Skin of body (tissue), 3 donors: ENCODE measurements at places on chromosomes 7 and 10. TPM values are rescaled to one million over a fixed set of nuclear protein-coding genes. Genes with fewer than 3 reads are reported as not detected.
A peak's percentile ranks its signal among the peaks of the same experiment; 100 is the strongest.

DNA sequence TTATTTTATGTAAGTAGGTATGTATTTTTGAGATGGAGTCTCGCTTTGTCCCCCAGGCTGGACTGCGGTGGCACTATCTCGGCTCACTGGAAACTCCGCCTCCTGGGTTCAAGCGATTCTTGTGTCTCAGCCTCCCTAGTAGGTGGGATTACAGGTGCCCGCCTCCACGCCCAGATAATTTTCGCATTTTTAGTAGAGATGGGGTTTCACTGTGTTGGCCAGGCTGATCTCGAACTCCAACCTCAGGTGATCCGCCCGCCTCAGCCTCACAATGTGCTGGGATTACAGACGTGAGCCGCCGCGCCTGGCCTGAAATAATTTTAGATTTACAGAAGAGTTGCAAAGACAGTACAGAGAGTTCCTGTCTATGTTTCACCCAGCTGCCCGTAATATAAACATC lies 37.5 kb downstream of the PFKFB3 start:
- DNase-seq, result no peak

DNA sequence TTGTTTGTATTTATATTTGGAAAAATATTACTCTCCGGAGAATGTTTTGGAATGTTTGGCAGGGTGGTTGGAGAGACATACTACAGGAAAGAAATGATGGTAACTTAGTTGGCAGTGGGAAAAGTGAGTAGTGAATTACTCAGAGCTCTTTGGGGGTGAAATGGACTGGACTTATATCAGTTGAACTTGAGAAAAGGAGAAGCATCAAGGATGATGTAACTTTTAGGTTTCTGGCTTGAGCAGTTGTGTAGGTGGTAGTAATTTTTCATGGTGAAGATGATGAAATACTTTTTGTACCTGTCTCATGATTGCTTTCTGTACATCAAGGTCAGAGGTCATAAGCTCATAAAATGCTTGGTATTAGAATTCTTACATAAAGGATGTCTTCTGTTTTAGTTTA lies 617.2 kb downstream of the AUTS2 start:
- no peak for DNase-seq

DNA sequence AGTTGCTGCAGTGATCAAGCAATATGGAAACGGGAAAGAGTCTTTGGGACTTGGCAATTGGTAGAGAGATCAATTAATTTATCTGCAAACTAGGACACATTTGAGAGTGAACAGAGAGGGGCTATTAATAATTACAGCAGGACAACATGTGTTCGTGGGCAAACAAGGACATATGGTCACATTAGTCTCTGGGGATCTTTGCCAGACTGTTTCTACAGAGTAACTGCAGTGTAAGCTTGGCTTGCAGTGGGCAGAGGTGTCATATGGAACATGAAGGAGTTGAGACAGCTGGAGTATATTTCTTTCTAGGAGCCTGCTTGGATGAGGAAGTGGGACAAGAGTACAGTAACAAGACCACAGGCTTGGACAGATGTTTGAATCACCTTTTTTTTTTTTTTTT lies 232.1 kb upstream of the LYZL1 start:
- DNase-seq, result no peak

GRCh38 chr10:30542895-30543288 lies 86.7 kb downstream of the LYZL2 start:
- no peak for DNase-seq

GRCh38 chr7:90824386-90825307 lies 228.5 kb downstream of the CDK14 start:
- DNase-seq, result no peak

DNA sequence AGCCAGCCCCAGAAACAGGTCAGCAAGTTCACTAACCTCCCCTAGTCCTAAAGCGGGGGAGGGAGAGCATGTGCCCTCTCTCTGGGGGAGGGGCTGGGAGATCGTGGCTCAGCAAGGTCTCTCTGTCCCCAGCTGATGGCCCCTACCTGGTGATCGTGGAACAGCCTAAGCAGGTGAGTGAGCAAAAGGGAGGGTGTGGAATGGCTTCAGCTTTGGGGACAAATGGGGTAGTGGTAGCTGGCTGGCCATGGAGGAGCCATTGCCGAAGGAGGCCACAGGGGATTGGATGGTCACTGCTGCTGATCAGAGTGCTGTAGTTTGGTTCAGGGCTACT lies 779 bp downstream of the NFKB2 start:
- no peak for DNase-seq

DNA sequence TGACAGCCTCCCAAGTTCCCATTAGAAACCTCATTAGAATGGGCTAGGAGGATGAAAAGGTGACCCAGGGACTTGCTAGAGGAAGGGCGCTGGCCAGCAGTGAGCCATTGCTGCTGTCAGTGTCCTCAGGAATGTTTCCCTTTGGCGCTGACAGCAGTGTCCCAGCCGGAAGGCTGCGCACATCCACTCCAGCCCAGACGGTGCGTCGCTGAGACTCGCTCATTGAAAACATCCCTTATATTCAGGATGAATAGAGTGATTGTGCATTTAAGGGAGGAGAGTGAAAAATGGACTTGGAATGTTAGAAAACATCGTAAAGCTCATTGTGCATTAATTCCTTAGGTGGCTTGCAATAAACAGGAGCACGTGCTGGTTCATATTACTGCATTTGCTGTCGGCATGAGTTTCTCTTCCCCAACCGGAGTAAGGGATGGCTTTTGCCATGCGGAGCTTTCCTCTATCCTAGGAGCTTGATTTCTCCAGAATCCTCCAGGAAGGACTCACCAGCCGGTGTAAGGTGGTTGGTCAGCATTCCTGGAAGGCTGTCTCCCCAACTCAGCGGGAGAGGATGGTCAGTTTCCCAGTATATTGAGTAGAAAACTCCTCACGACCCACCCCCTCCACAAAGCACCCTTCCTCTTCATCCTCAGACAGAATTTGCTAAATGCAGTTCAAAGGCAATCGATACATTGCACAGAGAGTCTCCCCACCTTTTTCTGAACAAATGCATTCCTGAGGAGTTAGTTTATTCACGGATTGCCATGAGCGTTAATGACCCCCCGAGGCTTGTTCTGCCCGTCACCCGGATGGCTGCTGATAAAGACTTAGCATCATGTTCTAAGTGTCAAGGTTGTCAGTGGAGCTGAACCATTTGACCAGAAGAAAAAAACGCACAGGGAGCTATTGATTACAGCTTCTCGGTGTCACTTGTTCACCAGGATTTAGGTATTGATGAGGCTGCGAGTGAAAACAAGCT lies 201.8 kb downstream of the EBF3 start:
- no peak for DNase-seq

DNA sequence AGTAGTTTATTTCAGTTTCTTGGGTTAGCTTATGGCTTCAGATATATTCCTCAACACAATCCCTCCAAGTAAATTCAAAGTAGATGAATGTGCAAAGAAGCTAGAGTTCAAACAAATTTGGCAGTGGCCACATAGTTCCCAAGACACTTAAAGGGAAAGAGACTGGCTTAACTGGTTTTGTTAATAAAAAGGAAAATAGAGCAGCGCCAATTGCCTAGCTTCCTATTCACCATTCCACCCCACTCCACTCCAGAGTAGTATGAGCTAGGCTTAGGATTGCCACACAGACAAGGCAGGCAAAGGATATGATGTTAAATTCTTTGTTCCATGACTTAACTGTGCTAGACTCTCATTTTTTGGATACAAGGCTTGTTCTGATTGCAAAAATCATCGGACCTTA lies 2.0 kb downstream of the XRCC2 start:
- no peak for DNase-seq

- no peak for DNase-seq
Measured at GRCh38 chr7:112603673-112604072, 122.9 kb downstream of the LSMEM1 start.

DNA sequence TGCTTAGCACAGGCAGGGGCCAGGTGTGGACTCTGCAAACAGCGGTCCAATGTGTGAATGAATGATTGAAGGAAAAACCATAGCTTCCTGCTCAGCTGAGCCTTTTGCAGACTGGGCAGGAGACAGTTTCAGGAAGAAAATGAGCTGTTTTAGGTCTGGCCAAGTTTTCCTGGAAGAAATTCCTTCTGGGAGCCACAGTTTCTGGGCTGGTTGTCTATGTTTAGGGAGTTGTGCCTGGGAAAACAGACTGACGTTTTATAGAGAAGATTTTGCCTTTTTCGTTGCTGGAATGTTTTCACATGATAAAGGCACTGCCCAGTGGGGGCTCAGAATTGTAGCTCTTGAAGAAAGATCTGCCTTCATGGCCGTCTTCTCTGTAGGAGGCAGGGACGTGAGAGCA lies 255.1 kb downstream of the CCSER2 start:
- no peak for DNase-seq

GRCh38 chr7:49111706-49112105 lies 187.4 kb downstream of the CDC14C start:
- no peak for DNase-seq

GRCh38 chr10:5390607-5391205 lies 13.9 kb downstream of the TUBAL3 start:
- no peak for DNase-seq

DNA sequence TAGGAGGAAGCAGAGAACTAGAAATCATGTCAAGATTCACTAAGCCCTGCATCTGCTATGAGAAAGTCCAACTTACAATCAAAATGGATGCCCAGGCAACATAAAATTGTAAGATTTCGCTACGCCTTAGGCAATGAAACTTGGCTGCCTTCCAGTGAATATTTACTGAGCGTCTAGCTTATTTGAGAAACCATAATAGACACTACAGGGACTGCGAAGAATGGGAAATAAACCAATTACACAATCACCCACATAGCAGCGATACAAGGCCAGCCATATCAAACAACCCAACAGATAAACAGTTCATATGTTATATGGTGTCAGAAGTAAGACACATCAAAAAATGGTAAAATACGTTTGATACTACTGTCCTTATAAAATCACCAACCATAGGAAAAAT lies 545.0 kb upstream of the C7orf33 start:
- DNase-seq, result no peak

DNA sequence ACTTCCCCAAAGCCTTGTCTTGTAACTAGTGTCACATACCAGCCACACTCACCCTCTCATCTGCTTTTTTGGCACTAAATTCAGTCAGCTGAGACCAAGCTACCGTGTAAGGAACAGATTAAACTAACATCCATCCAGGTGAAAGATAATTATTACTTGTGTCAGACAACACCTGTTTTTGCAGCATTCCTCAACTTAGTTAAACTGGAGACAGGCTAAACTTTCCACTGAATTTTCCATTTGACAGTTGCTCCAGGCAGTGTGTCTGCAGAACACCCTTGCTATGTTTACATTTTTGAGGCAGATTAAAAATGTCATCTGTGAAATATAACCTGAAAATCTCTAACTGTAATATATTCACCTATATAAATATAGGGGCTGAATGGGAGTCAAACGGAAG lies 73.6 kb downstream of the CYP26A1 start:
- DNase-seq, result no peak

GRCh38 chr7:46352004-46352954 lies 431.2 kb upstream of the IGFBP3 start:
- peak; percentile 26 for DNase-seq

GRCh38 chr10:95438781-95439180 lies 122.4 kb downstream of the SORBS1 start:
- DNase-seq, result no peak

GRCh38 chr7:155843426-155844018 lies 31.3 kb upstream of the SHH start:
- DNase-seq, result no peak

DNA sequence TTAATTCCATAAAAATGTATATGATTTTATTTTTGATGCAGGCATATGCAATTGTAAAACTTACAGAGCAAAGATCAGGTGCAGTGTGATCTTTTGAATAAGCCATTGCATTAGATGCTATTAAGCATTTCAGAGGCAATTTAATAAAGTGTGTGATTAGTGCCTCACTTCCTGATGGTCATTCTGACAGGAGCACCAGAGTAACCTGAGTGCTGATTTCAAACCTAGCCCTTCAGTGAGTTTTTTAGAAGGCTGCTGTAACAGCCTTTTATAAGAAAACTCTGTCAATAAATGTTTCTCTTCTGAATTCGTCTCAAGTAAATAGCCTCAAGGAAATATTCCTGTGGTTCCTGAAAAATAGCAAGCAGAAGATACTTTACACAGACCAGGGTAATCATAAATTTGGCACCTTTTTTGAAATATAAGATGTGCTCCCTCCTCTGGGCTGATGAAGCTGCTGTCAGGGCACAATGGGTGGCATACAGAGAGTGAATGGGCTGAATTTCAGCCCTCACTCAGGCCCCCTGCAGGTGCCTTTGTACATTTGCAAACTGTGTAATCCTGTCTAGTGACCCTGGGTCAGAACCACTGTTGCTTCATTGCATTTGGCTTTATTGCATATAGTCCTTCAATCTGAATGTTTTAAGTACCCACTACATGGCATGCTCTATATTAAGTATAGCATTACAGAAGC lies 193.7 kb upstream of the CSTF2T start:
- DNase-seq, result no peak

- no peak for DNase-seq
Measured at GRCh38 chr10:48450741-48451466, 144.4 kb downstream of the MAPK8 start.

DNA sequence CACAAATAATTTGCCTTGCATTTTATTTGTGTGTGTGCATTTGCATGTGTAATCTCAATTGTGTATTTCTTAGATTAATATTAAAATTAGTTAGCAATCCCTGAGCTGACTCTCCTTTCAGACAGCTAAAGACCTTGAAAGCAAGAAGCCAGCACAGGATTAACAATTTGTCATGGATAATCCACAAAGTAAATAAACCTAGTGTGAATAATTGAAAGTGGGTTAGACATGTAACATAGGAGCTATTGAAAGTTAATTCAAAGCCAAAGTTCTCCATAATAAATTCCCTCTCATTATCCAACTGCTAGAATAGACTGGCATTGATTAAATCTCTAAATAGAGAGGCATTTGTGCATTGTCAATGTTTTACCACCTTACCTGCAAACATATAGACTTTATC lies 326.1 kb downstream of the PLXDC2 start:
- DNase-seq, result no peak

GRCh38 chr7:21526007-21526406 lies 16.8 kb upstream of the DNAH11 start:
- no peak for DNase-seq

DNA sequence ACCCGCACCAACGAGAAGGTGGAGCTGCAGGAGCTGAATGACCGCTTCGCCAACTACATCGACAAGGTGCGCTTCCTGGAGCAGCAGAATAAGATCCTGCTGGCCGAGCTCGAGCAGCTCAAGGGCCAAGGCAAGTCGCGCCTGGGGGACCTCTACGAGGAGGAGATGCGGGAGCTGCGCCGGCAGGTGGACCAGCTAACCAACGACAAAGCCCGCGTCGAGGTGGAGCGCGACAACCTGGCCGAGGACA lies 1.6 kb downstream of the VIM start:
- DNase-seq, result no peak

GRCh38 chr10:124019886-124020797 lies 73.3 kb downstream of the CHST15 start:
- DNase-seq, result no peak

- no peak for DNase-seq
Measured at GRCh38 chr7:151924508-151924907, 31.7 kb upstream of the GALNTL5 start.

The INHBA gene
- 6.5 TPM for total RNA-seq

The SLC13A4 gene
- total RNA-seq, result 0.10 TPM

The CRHR2 gene
- 0.20 TPM for total RNA-seq

The CPXM2 gene
- total RNA-seq, result 4.9 TPM

The MSS51 gene
- total RNA-seq, result 9.1 TPM

The CYP26C1 gene
- total RNA-seq, result not detected

The SLC26A3 gene
- not detected for total RNA-seq
